ENCODE measurements at places on chromosomes 12 and 14. TPM values are rescaled to one million over a fixed set of nuclear protein-coding genes. Genes with fewer than 3 reads are reported as not detected.

The MGP gene
- 74.1 TPM for total RNA-seq

DNA sequence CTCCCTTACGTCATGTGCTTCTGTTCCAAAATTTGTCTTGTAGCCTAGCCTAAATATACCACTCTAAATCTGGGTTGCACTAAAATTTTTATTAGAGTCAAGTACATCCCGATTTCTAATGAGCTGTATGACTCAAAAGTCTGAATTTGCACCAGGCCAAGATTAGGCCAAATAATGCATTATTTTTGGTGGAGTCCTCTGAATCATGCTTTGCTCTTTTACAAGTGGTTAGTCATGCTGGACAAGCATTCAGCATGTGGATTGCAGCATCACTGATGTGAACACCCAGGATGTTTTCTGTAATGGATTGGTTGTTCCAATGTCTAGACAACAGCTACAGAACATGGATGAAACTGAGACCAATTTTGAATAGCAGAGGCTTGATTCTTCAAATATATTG lies 23.7 kb downstream of the HEBP1 start:
- no peak for DNase-seq

DNA sequence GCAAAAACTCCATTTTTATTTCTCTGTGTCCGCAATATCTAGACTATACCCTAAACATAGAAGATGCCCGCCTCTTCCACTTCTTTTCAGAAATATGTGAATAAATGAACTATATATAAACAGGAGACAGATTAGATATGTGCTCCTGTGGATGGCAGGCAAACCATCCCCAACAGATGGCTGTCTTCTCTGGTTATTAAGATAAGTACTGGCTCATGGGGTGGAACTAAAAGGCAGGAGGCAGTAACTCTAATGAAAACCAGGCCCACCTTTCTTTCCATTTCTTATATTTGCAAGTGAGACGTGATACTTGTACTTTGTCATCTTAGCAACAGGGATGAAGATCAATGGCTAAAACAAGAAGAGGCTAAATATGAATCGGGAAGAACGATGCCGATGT lies 20.2 kb downstream of the E2F7 start:
- no peak for DNase-seq

DNA sequence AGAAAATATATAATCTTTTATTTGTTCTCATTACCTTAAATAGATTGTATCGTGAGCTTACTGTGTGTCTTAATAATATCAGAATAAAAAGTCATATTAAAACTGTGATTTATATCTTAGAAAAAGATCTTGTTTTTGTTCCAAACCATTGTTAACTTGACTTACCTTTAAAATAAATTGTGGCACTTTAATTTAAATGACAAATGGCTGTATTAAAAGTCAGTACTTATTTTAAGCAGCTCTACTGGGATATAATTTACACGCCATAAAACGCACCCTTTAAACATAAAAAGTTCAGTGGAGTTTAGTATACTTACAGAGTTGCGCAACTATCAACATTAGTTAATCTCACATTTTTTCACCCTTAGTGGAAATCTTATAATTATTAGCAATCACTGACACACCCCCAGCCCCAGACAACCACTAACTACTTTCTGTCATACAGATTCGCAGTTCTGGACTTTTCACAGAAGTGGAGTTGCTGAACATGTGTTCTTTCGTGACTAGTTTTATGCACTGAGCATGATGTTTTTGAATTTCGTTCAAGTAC lies 311.7 kb downstream of the ACSS3 start:
- no peak for DNase-seq

The RILPL1 gene
- total RNA-seq, result 35.1 TPM

GRCh38 chr14:67461996-67462395 lies 26.5 kb downstream of the TMEM229B start:
- no peak for DNase-seq

The ACSM4 gene
- total RNA-seq, result not detected

DNA sequence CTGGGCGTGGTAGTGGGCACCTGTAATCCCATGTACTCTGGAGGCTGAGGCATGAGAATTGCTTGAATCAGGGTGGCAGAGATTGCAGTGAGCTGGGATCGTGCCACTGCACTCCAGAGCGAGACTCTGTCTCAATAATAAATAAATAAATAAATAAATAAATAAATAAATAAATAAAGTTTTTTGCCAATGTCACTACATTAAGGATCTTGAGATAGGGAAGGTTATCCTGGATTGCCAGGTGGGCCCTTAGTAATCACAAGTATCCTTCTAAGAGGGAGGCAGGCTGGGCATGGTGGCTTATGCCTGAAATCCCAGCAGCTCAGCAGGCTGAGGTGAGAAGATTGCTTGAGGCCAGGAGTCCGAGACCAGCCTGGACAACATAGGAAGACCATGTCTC lies 4.5 kb upstream of the FBXW8 start:
- no peak for DNase-seq

DNA sequence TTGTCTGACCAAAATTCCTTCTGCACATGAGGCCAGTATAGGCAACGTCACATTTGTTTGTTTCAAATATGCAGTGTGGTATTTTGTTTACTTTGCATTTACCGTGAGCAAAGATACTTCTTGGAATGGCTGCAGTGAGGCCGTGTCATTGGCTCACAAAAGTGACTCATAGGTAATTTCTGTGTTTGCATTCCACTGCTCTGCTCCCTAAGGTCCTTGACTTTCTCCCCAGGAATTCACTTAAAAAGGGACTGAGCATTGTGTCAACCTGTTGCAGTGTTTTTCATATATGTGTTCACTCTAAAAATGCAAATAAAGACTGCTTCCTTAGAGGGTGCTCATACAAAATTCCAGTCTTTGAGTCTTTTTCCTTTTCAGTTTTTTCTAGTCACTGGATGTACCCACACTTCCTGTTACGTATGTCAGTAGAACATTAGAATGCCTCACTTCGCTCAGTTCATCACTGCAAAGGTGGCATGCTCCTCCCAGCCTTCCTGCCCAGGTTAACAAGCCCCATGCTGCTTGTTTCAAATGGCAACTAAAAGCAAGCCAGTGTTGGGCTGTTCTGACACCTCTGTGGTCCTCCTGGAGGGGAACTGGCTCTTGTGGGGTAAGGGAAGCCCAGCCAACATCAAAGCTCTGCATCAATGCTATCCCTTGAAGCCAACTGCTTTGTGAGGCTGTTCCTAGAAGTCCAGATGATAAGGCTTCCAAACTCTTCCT lies 9.1 kb downstream of the C12orf76 start:
- DNase-seq, result no peak

The COL2A1 gene
- 0.70 TPM for total RNA-seq

The PLEKHD1 gene
- 0.08 TPM for total RNA-seq

GRCh38 chr12:22100958-22101748 lies 55.1 kb downstream of the CMAS start:
- no peak for DNase-seq

DNA sequence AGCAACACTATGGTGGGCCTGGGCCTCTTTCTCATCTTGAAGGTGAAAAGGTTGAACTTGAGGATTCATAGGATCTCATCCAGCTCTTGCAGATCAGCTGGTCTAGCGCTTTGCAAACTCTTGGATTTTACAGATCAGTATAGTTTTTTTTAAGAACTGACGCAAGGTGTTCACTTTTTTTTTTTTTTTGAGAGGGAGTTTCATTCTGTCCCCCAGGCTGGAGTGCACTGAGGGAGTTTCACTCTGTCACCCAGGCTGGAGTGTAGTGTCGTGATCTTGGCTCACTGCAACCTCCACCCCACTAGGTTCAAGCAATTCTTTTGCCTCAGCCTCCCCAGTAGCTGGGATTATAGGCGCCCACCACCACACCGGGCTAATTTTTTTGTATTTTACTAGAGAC lies 20.4 kb upstream of the LGMN start:
- DNase-seq, result no peak

- peak; percentile 49 for DNase-seq
Measured at GRCh38 chr14:67666750-67667449, 7.5 kb downstream of the VTI1B start.

- DNase-seq, result no peak
Measured at GRCh38 chr14:55098561-55098898, 30.5 kb upstream of the LGALS3 start.

DNA sequence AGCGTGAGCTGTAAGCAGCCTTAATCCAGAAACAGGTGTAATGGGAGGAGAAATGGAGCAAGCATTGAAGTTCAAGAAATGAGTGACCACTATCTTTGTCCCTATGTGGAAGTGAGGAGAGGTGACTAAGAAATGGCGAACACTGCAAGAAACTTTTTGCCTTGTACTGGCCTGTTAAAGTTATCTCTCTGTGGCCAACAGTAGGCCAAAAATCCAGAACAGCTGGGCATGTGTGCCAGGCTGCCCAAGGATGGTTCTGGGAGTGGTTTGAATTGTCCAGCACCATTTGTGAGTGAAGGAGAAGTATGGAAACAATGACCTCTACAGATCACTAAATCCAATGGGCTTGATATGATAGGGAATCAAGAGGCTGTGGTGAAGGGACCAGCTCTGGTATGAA lies 83.3 kb upstream of the FRMD6 start:
- no peak for DNase-seq

DNA sequence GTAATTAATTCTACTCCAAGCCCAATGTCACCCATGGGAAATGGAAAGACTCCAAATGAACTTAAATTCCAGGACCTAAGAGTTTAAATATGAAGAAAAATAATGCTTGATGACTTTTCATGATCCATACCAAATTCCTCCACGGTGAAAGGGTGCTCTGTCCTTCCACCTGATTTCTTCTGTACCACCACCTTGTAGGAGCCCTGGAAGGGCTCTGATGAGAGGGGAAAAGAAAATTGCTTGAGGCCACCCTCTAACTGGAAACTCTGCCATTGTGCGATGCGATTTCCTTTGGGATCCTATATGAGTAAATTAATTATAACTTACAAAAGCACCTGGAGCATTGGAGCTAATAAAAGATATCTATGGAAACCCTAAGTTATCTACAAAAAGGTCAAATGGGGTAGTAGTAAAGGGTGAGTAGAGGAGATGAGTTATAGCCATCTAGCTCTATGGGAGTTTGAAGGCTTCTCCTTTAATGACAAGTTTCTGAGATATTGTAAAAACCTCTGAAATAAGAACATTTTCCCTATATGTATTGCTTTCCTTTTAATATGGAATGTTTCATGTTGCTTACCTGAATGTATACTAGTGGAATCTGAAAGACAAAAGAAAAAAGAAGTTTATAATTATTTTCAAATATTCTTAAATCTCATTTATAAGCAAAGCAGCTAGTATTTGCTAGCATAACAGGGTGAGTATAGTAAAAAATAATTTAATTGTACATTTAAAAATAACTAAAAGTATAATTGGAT lies 5.8 kb downstream of the A2M start:
- DNase-seq, result no peak

DNA sequence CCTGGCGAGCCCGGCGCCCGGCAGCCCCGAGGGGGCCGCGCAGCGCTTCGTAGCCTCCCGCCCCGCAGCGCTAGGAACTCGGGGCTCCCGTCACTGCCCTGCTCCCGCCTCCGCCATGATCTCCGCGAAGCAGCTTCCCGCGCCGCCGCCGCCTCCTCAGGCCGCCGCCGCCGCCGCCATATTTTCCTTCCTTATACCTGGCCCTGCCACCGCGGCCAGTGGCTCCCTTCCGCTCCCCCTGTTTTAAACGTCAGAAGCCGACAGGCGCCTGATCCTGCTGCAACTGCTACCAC lies 286 bp downstream of the PPP4R3A start:
- DNase-seq, result no peak

The TAMALIN gene
- total RNA-seq, result 25.5 TPM

DNA sequence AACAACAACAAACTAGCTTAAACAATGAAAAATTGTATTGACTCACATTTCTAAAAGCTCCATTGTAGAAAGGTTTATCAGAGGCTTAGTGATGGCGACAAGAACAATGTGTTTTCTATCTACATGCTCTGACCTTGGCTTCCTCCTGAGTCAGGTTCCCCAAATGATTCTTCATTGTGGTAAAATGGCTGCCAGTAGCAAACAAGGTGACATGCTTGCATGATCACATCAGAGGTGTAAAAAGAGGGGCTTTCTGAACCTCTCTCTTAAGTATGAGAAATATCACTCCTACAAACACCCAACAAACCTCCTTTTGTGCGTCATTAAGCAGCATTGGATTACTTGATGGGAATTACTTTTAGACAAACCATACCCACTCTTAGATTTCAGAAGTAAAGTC lies 252.4 kb upstream of the SYT1 start:
- DNase-seq, result no peak

The INHBE gene
- 1.3 TPM for total RNA-seq

The ARHGAP5 gene
- 87.1 TPM for total RNA-seq

GRCh38 chr14:100574642-100575031 lies 12.6 kb downstream of the BEGAIN start:
- DNase-seq, result no peak

The YEATS4 gene
- 15.9 TPM for total RNA-seq

The DCAF11 gene
- 50.2 TPM for total RNA-seq

DNA sequence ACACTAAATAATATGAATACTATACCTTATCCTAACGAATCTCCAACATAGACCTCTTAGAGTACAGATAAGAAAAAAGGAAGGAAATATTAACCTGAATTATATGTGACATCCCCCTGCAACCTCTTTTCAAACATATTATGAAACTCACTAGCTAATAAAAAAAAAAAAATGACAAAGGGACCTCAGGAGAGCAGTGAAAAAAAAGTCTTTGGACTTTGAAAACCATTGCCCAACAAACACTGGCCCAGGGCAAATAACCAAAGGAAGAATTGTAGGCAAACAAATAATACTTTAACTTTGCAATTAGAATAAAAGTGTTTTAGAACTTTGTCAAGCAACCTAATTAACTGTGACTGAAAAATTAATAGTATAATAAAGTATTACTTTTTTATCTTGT lies 7.7 kb downstream of the SOX5 start:
- DNase-seq, result no peak

DNA sequence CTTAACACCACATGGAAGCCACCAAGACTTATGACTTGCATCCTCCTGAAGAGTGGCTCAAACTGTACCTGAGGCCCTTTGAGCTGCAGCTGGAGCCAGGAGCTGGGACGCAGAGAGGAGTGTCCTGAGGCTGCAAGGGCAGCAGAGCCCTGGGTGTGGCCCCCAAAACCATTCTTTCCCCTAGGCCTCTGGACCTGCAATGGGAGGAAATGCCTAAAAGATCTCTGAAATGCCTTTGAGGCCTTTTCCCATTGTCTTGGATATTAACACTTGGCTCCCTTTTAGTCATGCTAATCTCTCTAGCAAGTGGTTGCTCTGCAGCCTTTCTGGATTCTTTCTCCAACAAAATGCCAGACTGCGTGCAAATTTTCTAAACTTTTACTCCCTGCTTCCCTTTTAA lies 156.1 kb downstream of the SLC38A4 start:
- no peak for DNase-seq

The CACNA1C gene
- total RNA-seq, result 59.1 TPM

The PDE3A gene
- 27.8 TPM for total RNA-seq

- DNase-seq, result no peak
Measured at GRCh38 chr14:99570544-99571302, 33.3 kb downstream of the CCDC85C start.

DNA sequence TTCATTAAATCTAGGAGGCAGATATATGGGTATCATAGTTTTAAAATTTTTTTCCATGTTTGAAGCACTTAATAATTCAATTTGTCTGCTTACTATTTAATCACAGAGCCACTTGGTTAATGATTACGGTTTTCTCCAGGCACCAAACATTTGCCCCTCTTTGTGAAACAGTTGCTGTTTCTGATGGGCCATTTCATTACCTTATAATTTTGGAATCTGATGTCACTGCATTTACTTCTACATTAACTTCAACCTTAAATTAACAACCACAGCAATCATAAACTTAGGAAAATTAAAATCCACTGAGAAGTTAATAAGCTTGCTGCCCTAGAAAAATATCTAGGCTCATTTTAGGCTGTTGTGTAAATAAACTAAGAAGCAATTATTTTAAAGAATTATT lies 17.0 kb downstream of the TMCC3 start:
- no peak for DNase-seq

The TMEM119 gene
- 54.0 TPM for total RNA-seq

- DNase-seq, result no peak
Measured at GRCh38 chr12:117046861-117047530, 52.2 kb downstream of the TESC start.

The TAS2R30 gene
- total RNA-seq, result 3.4 TPM
